Stimulated activated CD4-positive, alpha-beta T cell treated with anti-CD3 and anti-CD28 coated beads, Interleukin-1b, Interleukin-23, amount 100 ng/mL, for 1 hour (primary cell): ENCODE measurements at places on chromosomes 5 and 9.

DNA sequence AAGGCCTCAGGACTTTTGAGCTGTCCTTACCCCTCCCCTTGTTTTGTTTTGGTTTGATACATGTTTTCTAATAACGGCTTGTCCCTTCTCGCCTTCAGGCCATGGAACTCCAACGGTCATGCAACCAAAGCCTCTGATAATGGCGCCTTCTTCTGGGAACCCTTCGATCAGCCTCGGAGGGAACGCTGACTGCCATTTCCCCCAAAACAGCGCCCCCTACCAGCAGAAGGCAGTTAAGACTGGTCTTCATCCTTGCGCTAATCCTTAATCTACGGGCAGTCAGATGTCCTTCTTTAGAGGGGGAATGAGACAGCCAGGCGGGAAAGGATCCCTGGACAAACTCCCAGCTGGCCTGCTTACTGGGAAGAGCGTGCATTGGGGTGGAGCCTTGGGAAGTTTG lies 276.6 kb downstream of the ICE1 start:
- no peak for DNase-seq

GRCh38 chr9:83166372-83166771 lies 103.4 kb upstream of the RASEF start:
- DNase-seq = no peak

- DNase-seq = no peak
Observed at GRCh38 chr5:92969781-92970237, 611.2 kb downstream of the NR2F1-AS1 start.

GRCh38 chr5:66789434-66789833 lies 193.2 kb downstream of the MAST4 start:
- DNase-seq = no peak

- DNase-seq = no peak
Observed at GRCh38 chr9:68545033-68545705, 4.5 kb upstream of the TMEM252 start.

DNA sequence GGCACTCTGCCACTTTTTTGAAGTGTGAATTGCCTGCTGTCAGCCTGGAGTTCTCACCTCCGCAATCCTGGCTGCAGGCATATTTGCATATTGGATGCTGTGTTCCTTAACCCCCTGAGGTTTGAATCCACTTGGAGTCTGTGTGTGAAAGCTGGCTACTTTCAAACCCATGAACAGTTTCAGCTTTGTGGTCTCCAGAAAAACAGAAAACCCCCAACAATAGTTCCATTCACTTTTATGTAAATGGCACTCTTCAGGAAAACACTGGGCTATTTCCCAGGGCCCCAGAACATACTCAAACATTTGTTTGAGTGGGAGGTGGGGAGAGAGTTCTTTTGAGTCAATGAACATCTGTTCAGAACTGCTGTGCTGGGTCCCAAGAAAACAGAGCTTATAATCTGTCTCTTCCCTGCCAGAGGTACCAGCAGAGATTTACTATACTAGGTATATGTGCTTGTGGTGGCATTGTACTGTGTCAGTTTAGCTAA lies 5.0 kb downstream of the NUDT2 start:
- no peak for DNase-seq

DNA sequence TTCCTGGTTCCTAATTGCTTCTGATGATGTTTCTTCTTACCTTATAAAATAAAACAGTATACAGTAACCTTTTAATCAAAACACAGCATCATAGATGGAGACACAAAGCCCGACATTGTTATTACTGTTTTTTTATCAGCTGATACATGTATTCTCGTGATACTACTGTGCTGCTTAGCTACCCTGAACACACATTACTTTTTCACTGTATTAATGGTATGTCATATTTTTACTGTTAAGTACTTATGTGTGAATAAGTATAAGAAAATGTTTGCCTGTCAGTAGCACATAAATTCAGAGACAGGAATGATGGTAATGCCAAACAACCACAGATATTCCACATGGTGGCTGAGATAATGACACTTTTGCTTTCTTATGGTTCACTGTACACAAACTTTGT lies 68.7 kb downstream of the RAB24 start:
- no peak for DNase-seq

- DNase-seq = no peak
Observed at GRCh38 chr9:96164268-96164683, 137.7 kb downstream of the HSD17B3 start.

GRCh38 chr9:132894862-132895835 lies 16.5 kb downstream of the SPACA9 start:
- DNase-seq = no peak

DNA sequence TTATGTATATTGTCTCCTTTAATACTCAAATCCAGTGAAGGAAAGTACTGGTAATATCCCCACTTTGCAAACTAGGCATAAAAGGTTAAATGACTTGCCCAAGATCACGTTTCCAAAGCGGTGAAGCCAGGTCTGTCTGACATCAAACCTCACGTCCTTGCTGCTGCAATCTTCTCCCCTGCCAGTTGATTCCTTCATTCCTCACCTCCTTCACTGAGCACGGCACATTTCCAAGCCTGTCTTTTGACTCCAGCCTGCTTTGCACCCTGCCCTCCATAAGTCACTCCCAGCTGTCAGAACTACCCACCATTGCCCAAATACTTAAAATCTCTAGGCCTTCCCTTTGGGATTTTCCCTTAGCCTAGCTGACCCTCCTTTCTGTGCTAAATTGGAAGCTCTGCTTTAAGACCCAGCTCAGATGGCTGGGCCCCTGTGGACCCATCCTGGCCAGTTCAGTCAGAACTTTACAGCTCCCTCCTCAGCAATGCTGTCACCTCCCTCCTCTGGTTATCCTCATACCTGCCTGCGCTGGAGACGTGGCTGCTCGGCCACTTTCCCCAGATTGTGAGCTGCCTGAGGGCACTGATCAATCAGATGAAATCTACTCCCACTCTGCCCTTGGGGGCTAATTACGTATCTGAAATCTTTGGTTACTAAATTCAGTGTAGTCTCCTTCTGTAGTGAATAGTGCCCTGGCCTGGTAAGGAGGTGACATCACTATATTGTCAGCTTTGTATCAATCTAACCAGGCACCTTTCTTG lies 51.2 kb downstream of the SLC36A1 start:
- DNase-seq = no peak

- DNase-seq = no peak
Observed at GRCh38 chr5:180020176-180020575, 51.4 kb downstream of the RNF130 start.

DNA sequence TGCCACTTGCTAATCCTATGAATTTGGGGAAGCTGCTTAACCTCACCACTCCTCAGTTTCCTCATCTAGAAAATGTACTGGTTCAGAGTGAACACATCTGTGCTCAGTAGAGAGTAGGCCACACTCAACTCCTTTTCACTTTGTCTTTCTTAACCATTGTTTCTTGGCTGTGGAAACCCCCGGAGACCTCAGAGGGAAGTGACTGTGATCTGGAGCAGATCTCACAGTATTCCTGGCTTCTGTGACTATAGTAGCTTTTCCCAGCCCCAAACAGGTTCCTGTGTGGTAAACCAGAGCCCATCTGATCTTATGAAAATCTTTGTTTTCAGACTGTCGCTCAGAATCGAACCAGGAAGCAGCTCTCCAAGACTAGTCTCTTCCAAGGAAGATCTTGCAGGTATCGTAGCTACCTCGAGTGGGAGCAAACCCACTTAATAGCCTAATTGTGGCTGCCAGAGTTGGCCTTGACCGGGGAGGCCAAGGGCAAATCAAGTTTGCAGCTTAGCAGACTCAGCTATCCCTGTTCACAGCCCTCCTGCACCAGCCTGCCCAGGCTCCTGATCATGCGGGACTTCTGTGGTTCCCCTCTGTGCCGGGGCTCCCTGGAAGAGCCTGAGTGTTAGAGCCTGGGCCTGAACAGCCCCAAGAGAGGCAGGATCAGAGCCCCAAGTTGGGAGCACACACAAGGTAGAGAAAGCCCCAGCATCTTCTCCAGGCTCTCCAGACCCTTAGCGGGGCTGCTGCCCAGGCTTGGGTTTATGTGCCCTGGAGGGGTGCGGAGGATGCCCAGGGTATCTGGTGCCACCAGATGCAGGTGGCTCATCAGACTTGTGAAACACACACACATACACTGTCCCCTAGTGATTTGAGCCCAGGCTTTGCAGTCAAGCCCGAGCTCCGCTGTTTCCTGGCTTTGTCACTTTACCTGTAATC lies 52.2 kb upstream of the ANGPTL2 start:
- DNase-seq = no peak

DNA sequence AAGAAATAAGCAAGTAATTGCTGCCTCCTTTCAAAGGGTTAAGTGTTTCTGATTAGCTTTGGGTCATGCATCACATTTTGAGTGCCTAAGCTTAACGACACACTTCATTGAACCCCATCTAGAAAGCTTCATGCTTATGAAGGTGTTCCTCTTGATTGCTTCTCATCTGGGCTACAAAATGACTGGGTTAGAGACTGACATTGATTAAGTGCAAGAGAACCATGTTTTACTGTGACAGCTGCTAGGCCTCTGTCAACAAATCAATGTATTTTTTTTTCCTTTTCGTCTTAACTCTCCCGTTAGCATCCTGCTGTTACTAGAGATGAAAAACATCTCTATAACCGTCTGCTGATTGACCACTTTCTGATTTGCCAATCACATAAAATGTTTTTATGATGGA lies 725.0 kb downstream of the TLE1 start:
- DNase-seq = no peak

DNA sequence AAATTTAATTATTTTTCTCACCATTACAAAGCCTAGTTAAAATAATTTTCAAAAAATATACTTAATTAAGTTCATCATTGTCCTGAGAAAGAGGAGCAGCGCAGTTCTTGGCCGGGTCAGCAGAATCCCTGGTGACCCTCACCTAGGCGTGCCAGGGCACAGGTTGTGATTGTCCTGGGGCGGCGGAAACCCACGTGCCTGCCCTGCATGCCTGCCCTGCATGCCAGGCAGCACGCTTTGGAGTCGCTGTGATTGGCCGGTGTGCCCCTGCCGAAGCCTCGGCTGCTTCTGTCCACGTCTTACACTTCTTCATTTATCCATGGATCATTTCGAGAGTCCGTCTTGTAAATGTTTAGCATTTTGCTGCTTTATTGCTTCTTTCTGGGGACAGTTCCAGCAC lies 25.6 kb downstream of the SLC12A2 start:
- no peak for DNase-seq

GRCh38 chr9:115416299-115416698 lies 298.3 kb upstream of the TNC start:
- no peak for DNase-seq

DNA sequence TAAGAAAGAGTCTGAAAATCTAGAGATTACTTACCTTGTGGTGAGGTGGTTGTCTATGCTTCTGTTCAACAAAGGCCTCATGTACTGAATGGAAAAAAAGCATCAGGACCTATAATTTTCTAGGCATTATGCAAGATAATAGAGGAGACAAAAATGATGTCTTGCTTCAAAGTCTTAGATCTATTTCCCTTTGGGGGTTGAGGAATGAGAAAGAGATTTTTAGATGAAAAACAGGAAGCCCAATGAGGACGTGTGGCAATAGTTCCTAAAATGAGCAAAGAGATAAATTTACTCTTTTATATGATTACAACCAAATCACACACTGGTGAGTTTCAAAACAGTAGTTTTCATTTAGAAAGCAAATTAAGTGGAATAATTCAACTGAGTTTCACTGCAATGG lies 99.5 kb downstream of the GHR start:
- DNase-seq = no peak

DNA sequence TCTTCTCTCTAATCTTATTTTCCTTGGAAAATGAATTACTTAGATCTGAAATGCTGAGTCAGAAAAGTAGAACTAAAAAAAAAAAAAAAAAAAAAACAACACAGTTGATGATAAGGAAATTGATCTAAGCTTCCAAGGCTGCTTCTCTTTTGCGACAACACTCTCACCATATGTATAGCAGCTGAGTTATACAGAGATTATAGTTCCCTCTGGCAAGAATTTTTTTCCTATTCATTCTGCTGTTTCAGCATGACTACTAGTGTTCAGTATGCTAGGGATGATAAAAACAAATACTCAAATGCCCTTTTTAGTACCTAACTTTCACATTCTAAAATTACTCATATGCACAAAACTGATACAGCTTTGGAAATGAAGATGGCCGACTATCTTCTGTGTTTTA lies 267.3 kb downstream of the MLLT3 start:
- DNase-seq = no peak

- no peak for DNase-seq
Observed at GRCh38 chr9:16333691-16334090, 536.8 kb downstream of the BNC2 start.

DNA sequence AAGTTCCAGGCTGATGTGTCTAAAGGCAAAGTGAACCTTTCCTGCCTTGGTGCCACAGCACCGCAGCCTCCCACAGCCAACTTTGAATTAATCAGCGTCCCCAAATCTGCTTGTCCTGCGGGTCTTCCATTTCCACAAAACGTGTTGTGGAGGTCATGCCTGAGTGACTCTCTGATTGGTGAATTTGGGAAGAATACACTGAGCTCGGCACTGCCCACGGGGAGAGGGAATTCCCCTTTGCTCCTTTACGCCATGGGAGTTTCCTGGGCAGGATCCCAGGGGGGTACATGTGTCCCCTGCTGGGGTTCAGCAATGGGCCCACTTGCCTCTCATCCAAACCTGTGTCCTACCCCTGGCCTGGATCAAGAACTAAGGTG lies 90.4 kb downstream of the LHX2 start:
- no peak for DNase-seq

- DNase-seq = no peak
Observed at GRCh38 chr5:143701493-143701892, 110.5 kb upstream of the HMHB1 start.
